ENCODE measurements at places on chromosomes 1 and 21.

DNA sequence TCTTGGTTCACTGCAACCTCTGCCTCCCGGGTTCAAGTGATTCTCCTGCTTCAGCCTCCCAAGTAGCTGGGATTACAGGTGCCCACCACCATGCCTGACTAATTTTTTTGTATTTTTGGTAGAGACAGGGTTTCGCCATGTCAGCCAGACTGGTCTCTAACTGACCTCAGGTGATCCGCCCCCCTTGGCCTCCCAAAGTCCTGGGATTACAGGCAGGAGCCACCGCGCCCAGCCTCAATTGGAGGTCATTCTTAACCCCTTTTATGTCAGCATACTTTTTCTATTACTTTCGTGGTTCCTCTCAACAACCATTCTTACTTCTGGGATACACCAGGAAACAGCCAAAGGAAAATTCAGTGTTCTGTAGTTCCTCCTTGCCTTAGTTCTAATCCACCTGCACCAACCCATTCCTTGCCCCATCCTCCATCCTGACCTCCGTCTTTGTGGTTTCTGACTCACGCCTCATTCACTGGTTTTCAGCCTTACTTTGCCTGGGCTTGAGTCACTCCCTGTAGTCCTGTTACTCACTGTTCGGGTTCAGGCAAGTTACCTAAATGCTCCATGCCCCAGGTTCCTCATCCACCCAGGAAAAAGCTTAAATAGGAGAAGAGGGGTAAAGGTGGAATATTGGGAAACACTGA, 12.9 kb upstream of the BCL10 start:
- H3K4me3 ChIP-seq, result no peak overlapping the region
- H3K27me3 ChIP-seq, result no peaks in the 10 kb centered on the region
- no peaks in the 10 kb centered on the region for H3K36me3 ChIP-seq
- no peaks in the 10 kb centered on the region for H3K4me1 ChIP-seq
- no peak overlapping the region for H3K27ac ChIP-seq
- no peak for DNase-seq

DNA sequence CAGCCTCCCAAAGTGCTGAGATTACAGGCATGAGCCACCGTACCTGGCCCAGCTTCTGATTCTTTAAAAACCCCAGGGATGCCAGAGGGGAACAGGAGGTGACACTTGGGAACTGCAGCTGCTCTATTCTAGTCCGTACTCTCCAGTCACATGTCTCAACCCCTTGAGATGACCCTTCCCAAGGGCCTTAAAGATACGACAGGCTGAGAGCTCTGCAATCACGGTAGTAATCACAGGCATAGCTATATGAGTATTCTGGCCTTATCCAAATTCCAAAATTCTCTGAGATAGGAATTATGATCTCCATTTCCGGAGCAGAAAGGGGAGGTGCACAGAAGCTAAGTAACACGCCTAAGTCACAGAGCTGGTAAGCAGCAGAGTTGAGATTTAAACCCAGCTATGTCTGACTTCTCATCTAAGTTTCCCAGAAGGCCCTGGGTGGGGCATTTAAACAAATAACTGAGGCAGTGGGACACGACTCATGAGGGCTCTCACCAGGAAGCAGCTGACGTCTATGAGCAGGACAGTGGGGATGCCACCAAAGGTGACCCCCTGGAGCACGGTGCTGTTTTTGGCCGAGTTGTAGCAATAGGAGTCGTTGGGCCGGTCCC, 5.2 kb downstream of the TMEM63A start:
- DNase-seq, result no peak
- peaks cover 74% of the 10 kb centered on the region for H3K36me3 ChIP-seq
- H3K27me3 ChIP-seq, result no peaks in the 10 kb centered on the region
- H3K4me1 ChIP-seq, result peaks cover 27% of the 10 kb centered on the region

GRCh38 chr1:30664103-30664755, 59.2 kb downstream of the MATN1 start:
- H3K4me1 ChIP-seq, result no peaks in the 10 kb centered on the region
- DNase-seq, result peak; percentile 40

DNA sequence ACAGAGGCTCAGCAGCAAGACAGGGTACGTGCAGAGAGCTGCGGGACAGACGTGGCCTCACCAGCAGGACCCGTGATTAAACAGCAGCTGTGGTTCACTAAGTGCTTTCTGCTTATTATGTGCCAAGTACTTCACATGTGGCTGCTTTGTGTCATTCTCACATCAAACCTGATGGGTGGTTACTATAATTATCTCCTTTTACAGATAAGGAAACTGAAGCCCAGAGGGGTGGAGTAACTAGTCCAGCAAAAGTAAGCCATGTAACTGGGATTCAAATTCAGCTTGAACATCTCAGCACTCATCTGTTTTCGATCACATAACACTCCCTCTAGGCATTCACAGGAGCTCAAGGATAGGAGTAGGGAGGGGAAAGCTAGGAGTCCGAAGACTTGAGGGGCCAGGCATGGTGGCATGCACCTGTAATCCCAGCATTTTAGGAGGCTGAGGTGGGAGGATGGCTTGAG, 50.8 kb upstream of the CLIC4 start:
- DNase-seq, result no peak
- no peaks in the 10 kb centered on the region for H3K27me3 ChIP-seq
- H3K27ac ChIP-seq, result no peak overlapping the region
- no peaks in the 10 kb centered on the region for H3K4me1 ChIP-seq
- H3K4me3 ChIP-seq, result no peak overlapping the region

DNA sequence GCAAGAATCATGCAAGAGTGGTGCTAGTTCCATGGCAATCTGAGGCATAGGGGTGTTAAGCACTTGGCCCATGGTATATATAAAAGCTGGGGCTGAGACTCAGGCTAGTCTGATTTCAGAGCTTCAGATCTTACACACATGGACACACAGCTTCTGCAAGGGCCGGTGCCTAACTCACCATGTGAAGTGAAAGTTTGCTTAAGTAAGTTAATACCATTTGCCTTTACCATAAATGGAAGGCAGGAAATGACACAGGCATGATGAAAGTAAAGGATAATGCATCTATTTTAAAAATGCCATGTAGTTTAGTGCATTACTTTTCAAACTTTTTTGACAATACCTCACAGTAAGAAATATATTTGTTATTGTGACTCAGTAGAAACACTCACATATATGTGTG, 122.6 kb downstream of the KCNJ6 start:
- no peaks in the 10 kb centered on the region for H3K36me3 ChIP-seq
- no peaks in the 10 kb centered on the region for H3K27me3 ChIP-seq
- H3K27ac ChIP-seq, result no peak overlapping the region
- DNase-seq, result no peak

All from endodermal cell (in vitro differentiated cells).